ENCODE measurements at places on chromosomes 1 and 21.

GRCh38 chr1:116492358-116492811 is 78.4 kb downstream of the CD58 start:
- no peak for DNase-seq

DNA sequence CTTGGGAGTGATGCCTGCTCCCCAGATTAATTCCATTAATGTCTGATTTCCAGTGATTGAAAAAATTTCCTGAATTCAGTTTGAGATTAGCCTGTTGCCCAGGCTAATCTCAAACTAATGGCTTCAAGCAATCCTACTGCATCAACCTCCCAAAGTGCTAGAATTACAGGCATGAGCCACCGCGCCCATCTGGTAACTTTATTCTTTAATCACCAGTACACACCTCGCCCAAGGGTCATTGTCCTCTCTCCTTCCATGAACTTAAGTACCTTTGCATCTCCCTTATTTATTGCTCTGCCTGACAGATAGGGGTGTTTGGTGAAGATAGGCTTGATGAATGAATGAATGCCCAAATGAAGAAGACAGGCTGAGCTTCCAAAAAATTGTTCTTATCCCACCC is 366.5 kb downstream of the SIPA1L2 start:
- no peak for DNase-seq

GRCh38 chr1:26234644-26235370 is 807 bp downstream of the CEP85 start:
- no peak for DNase-seq

- DNase-seq = no peak
Observed at GRCh38 chr21:15197696-15198095, 132.9 kb upstream of the NRIP1 start.

DNA sequence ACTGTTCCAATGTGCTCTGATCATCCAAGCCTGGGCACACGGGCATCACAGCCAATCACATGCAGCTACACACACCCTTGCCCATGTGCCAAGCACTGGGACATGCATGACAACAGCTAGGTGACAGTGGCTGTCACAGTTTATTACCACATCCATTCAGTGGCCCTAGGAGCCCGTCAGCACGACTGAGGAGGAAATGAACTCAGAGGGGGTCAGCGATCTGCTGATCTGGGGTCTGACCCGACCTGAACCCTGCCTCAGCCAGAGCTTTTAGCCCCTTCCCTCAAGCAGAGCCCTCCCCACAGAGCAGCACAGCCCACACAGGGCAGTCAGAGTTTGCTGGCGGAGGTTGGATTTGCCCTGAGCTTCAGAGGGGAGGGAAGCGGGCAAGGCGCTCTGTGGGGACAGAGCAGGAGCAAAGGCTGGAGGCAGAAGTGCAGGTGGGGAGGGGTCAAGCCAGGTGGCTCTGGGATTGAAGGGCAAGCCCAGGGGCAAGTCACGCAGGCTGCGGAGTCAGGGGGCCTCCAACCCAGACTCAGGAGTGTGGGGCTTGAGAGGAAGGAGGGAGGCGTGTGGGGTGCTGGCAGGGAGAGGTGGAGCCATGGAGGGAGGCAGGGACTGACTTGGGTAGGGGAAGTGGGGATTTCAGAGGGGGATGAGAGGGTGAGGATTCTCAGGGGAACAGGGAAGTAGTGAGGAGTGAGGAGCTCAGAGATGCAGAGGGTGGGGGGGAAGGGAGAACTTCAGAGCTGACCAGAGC is 10.4 kb downstream of the SH3BGRL3 start:
- peak; percentile 55 for DNase-seq

DNA sequence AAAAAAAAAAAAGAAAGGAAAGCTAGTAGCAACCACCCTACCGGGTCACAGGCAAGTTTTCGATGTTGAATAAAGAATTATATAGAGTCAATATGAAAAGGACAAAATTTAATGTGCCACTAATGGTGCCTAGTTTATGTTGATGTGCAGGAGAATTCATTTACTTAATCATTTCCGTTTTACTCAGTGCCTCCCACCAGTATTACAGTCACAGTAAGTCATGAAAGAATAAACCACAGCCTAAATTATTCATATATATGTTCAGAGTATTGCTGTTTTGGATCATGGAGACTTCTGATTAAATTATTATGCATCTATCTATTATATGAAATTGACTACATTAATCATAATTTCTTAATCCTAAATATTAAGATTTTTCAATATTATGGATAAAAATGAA is 35.3 kb downstream of the FNBP1L start:
- DNase-seq = no peak

GRCh38 chr1:22733643-22734042 is 23.0 kb downstream of the EPHB2 start:
- no peak for DNase-seq

DNA sequence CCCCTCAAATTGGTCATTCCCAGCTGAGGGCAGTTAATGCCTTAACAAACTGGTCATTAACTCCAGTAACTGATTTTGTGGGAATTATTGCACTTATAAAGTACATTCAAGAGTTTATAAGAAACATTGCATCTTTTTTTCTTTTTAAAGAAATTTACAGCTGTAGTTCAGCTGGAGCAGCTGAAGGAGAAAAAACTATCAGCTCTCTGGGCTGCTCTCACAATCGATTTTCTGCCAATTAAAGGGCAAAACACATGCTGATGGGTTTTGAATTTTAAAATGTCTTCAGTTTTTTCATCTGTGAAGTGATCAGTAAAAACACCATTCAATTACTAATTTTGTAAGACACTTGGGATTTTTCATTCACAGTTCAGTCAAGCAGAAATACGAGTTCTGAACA is 74.7 kb downstream of the KIFAP3 start:
- DNase-seq = no peak

DNA sequence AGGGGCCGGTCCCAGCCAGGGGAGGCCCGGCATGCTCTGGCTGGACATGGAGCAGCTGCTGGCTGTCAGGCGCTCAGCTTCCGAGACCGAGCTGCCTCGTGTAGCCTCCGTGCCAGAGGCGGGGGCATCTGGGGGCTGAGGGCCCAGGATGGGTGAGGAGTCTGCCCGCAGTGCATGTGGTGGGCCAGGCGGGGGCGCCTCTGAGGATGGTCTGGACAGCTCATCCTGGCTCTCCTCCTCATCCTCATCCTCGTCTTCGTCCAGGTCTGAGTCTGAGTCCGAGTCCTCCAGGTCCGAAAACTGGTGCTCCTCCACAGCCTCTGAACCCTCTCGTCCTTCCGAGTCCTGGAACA is 28.9 kb upstream of the EDN2 start:
- no peak for DNase-seq

DNA sequence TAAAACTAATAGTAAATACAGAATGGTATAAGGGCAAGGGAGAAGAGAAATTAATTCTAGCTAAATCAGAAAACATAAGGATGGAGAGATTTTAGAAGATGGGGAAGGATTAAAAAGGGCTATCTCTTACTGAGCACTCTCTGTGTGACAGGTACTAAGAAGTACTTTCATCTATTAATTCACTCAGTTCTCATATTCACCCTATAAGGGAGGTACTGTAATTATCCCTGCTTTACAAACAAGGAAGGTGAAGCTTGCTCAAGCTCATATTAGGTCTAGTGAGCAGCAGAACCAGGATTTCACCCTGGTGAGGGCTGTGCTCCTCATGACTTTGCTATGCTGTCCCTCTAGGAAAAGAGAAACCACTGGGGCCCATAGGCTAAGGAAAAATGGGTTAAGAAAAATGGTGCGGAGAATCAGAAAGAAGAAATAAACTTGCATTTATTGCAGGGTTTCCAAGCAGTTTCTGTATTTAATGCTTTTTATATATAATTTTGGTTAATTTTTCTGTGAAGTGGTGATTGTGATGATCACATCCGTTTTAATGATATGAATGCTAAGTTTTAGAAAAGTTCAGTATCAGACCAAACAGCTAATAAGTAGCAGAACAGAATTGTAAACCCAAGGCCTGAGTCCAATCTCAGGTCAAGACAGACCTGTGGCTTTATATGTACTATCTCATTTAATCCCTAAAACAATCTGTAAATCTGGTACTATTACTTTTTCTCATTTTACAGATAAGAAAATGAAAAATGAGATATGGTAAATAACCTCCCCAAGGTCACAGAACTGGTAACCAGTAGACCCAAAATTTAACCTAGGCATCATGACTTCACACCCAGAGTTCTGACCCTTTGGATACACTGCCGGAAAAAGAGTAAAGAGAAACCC is 1.7 kb downstream of the PCNX2 start:
- no peak for DNase-seq

DNA sequence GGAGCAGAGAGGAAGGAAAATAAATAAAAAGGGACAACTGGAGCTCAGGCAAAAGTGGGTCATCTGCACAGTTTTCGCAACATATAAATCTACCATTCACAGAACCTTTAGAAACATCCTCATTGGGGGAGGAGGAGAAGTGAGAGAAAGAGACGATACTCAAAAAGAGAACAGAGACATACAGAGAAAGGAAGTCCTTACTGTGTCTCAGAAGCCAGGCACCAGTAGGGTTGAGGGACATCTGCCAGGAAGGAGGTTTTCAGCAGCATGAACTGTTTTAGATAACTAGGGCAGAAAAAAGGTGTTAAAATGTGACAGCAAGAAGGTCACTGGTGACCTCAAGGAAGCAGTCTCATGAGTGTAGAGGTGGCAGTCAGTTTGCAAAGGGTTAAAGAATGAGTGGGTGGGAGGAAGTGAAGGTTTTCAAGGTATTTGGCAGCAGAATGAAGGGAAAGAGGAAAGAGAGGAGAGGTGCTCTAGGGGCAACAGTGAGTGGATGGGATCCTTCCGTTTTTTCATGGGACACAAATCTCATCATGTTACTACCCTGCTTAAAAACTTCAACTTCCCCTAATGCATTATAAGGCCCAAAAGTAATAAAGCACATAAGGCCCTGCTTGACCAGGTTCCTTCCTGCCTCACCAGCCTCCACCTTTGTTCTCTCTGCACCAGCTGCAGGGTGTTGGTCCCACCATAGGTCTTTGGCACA is 9.5 kb downstream of the JAK1 start:
- peak; percentile 18 for DNase-seq

- no peak for DNase-seq
Observed at GRCh38 chr1:204344665-204345355, 14.9 kb downstream of the PLEKHA6 start.

GRCh38 chr21:42601656-42602055 is 51.8 kb upstream of the PDE9A start:
- DNase-seq = no peak
